PC-9 (cell line): ENCODE measurements at places on chromosomes 16 and 17. TPM values are rescaled to one million over a fixed set of nuclear protein-coding genes. Genes with fewer than 3 reads are reported as not detected.

GRCh38 chr17:601244-601925 is 113.3 kb downstream of the VPS53 start:
- no peak overlapping the region for H3K27ac ChIP-seq
- DNase-seq: no peak
- no peaks in the 10 kb centered on the region for H3K4me1 ChIP-seq
- H3K27me3 ChIP-seq: no peaks in the 10 kb centered on the region
- no peak overlapping the region for H3K4me3 ChIP-seq
- H3K36me3 ChIP-seq: 0 out of 2 replicates have a peak, but pooled peaks cover 10% of the 10 kb centered on the region

- no peaks in the 10 kb centered on the region for H3K27me3 ChIP-seq
- H3K4me1 ChIP-seq: no peaks in the 10 kb centered on the region
- no peaks in the 10 kb centered on the region for H3K36me3 ChIP-seq
These were observed 62.4 kb downstream of the STX8 start for GRCh38 chr17:9513266-9513665.

ABI3 gene
- not detected in 2 replicates for total RNA-seq

NPW gene
- total RNA-seq: 4.0 and 8.1 TPM in 2 replicates

TMEM92 gene
- total RNA-seq: 12.9 and 16.6 TPM in 2 replicates

CA7 gene
- not detected in 2 replicates for total RNA-seq

EVPLL gene
- total RNA-seq: 3.7 and 5.7 TPM in 2 replicates

DNA sequence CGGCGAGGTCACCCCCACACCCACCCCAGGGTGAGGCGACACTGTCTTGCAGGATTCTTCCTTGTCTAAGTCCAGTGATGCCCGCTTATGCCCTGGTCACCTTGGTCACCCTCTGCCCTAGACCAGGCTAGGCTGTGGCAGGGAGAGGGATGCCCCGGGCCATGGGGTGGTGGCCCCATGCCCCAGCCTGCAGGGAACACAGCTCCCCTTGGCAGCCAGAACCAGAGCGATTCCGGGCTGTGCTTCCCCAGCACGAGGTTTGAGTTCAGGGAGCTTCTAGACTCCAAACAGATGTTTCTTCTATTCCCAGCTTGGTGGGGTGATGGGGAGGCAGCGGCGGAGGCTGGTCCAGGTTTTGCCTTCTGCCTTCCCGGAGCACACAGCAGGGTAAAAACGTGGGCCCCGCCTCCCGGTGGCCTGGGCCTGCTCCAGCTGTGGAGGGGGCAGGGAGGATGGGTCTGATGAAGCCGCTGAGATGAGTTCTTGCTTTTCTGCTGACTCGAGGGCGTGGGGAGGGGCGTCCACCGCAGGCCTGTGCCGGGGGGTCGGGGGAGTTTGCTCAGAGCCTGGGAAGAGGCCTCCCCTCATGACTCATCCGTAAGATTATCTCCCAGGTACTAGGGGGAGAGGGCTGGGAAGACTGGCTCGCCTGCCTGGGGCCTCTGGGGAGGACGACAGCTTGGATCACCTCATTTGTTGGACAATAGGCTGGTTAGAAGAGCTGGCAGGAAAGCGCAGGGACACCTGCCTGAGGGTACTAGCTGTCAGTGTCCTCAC is 15.4 kb downstream of the SMTNL2 start:
- H3K27ac ChIP-seq: no peak overlapping the region
- H3K4me3 ChIP-seq: no peak overlapping the region
- H3K27me3 ChIP-seq: peaks cover 31% of the 10 kb centered on the region
- H3K4me1 ChIP-seq: peaks cover 16% of the 10 kb centered on the region
- H3K36me3 ChIP-seq: no peaks in the 10 kb centered on the region

DNA sequence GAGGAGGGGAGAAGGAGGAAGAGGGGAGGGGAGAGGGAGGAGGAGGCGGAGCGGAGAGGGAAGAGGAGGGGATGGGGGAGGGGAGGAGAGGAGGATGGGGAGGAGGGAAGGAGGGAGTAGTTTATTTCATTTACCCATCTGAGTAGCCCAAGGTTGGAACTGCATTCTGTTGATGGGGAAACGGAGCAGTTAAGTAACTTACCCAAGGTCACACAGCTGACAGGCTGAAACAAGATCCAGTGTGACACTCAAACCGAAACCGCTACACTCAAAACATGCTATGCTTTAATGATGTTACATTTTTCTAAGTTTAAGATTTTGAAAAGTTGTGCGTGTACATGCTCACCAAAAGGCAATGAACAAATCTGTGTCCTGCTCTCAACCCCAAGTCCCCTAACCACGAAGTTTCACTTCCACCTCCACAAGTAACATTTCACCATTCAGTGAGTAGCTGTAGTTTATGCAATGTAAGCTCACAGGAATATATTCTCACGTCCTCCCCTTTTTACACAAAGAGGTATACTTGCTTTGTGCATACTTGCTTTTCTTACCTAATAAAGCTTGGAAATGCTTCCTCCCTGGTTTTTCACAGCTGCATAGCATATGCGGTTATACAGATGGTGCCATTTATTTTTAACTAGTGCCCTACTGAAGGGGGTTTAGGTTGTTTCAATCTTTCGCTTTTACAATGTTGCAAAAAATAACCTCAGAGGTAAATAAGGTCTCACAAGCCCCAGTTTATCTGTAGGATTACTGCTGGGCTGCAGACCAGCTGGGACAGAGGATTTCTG is 275.3 kb downstream of the PARN start:
- no peaks in the 10 kb centered on the region for H3K36me3 ChIP-seq
- no peaks in the 10 kb centered on the region for H3K27me3 ChIP-seq
- no peak overlapping the region for H3K4me3 ChIP-seq
- no peak for DNase-seq
- H3K27ac ChIP-seq: no peak overlapping the region

PRSS36 gene
- 4.1 and 6.8 TPM in 2 replicates for total RNA-seq

GRCh38 chr17:74521701-74522201 is 9.5 kb downstream of the CD300LB start:
- H3K4me1 ChIP-seq: no peaks in the 10 kb centered on the region
- H3K4me3 ChIP-seq: no peak overlapping the region
- H3K27me3 ChIP-seq: peaks cover 88% of the 10 kb centered on the region
- H3K27ac ChIP-seq: no peak overlapping the region
- H3K36me3 ChIP-seq: no peaks in the 10 kb centered on the region

GRCh38 chr16:17578981-17579874 is 108.5 kb upstream of the XYLT1 start:
- no peaks in the 10 kb centered on the region for H3K36me3 ChIP-seq
- DNase-seq: no peak
- H3K27me3 ChIP-seq: no peaks in the 10 kb centered on the region
- no peaks in the 10 kb centered on the region for H3K4me1 ChIP-seq
- H3K27ac ChIP-seq: no peak overlapping the region

GLIS2 gene
- 44.2 and 48.3 TPM in 2 replicates for total RNA-seq

PRDM7 gene
- not detected in 2 replicates for total RNA-seq

DNA sequence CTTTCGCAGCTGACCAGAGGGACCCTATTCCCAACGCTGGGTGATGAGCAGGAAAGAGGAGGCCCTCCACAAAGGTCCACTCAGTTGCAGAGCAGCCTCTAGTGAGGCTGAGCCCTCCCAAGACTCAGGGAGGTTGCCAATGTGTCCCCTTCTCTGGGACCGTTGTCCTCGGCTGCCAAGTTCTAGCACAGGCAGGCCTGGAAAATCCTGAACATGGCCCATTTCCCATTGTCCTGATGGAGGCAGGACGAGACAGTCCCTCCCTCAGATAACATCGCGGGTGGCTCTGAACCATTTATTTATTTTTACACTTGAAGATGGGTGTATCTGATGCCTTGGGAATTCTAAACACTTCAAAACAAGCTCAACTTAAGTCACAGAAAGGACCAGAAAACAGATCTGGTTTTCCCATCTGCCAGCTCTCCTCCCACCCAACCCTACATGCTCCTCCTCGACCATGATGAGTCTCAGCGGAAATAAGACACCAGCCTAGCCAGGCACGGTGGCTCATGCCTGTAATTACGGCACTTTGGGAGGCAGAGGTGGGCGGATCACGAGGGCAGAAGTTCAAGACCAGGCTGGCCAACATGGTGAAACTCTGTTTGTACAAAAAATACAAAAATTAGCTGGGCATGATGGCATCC is 12.8 kb downstream of the CDIP1 start:
- DNase-seq: no peak
- H3K27me3 ChIP-seq: no peaks in the 10 kb centered on the region
- H3K36me3 ChIP-seq: no peaks in the 10 kb centered on the region
- no peaks in the 10 kb centered on the region for H3K4me1 ChIP-seq
- H3K27ac ChIP-seq: no peak overlapping the region

DNA sequence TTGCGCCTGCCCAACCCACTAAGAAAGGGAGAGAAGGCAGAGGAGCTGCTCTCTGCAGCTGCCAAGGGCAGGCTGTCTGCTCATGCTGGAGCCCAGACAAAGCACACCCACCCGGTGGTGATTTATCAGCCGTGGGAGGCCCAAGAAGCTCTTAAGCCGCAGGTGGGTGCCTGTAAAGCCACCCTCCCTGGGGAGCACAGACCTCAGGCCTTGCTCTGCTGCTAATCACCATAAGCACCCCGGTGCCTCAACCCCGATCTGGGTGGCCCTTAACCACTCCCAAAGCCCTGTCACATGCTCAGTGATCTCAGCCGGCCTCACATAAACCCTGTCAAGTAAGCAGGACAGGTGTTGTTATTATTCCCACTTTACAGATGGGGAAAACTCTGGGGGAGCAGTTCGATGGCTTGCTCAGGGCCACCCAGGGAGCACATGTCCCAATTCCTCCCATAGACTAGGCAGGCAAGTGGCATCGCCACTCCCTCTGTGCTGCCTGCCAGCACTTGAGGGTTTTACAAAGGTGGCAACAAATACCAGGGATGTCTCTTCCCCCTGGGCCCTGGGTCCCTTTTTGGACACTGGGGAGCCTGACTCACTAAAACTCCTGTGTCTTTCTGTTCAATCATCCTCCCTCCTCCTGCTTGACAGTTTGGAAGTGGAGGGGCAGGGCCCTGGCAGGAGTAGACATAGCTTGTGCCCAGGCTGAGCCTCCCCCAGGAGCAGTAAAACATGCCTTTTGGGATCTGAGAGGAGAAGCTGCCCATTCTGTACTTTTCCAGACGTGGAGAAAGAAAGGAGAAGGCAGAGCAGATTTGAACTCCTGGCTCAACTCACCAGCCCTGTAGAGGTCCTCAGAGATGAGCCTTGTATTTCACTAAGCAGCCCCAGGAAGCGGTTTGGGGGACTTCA is 299.3 kb downstream of the SOX9 start:
- H3K4me1 ChIP-seq: peaks cover 71% of the 10 kb centered on the region
- H3K4me3 ChIP-seq: peak overlapping the region; percentile 17; the same call in 1 of the 2 replicates
- H3K27ac ChIP-seq: peak overlapping the region; percentile 98
- H3K27me3 ChIP-seq: no peaks in the 10 kb centered on the region

DNA sequence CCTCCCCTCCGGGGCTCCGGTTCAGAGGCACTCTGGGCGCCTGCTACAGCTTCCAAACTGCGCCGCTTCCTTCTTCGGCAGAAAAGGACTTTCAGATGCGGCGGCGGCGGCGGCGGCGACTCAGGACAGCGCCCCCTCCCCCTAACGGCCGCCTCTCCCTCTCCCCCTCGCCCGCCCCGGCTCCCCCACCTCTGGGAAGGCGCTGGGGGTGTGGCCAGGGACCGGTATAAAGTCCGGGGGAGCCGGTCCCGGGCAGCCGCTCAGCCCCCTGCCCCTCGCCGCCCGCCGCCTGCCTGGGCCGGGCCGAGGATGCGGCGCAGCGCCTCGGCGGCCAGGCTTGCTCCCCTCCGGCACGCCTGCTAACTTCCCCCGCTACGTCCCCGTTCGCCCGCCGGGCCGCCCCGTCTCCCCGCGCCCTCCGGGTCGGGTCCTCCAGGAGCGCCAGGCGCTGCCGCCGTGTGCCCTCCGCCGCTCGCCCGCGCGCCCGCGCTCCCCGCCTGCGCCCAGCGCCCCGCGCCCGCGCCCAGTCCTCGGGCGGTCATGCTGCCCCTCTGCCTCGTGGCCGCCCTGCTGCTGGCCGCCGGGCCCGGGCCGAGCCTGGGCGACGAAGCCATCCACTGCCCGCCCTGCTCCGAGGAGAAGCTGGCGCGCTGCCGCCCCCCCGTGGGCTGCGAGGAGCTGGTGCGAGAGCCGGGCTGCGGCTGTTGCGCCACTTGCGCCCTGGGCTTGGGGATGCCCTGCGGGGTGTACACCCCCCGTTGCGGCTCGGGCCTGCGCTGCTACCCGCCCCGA is at the start of gene IGFBP4:
IGFBP4 (plus strand) TSS at position 255 of the 792 bp plus-strand sequence; CDS start at position 541, 286 bp downstream.
- no peaks in the 10 kb centered on the region for H3K27me3 ChIP-seq
- H3K4me1 ChIP-seq: peaks cover 21% of the 10 kb centered on the region
- no peak within 1 kb of the TSS for H3K27ac ChIP-seq

TAT gene
- 0.13 and 0.50 TPM in 2 replicates for total RNA-seq

TEKT3 gene
- not detected in 2 replicates for total RNA-seq

CLCN7 gene
- total RNA-seq: 110 and 111 TPM in 2 replicates

GRCh38 chr16:86452451-86452850 is 57.9 kb upstream of the FOXF1 start:
- DNase-seq: no peak
- no peak overlapping the region for H3K27ac ChIP-seq
- no peak overlapping the region for H3K4me3 ChIP-seq
- H3K36me3 ChIP-seq: no peaks in the 10 kb centered on the region
- H3K4me1 ChIP-seq: no peaks in the 10 kb centered on the region
